ENCODE measurements at places on chromosomes 13 and 19.

GRCh38 chr13:108996430-108996829 lies 367.0 kb downstream of the MYO16 start:
- no peak for DNase-seq

GRCh38 chr19:6402058-6402457 lies 9.1 kb upstream of the GTF2F1 start:
- DNase-seq, result no peak

- DNase-seq, result no peak
Measured at GRCh38 chr19:6048348-6048747, 62.0 kb downstream of the RFX2 start.

- DNase-seq, result no peak
Measured at GRCh38 chr19:46840498-46840942, 10.1 kb downstream of the AP2S1 start.

DNA sequence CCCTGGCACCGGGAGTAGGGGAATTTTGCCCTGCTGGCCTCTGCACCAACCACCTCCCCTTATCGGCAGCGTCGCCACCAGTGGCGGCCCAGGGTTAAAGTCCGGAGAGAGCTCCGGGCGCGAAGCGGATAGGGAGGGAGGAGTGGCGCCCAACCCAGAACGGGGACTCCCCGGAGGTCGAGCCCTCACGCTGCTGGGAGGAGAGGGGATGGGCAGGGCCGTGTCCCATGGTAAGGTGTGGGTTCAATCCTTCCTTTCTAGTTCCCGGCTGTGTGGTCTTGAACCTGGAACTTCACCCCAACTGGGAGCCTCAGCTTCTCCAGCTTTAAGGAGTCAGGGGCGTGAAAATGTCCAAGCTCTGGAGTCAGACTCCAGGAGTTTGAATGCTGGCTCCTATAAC lies 23.3 kb upstream of the BCL3 start:
- no peak for DNase-seq

GRCh38 chr19:27734496-27735220 lies 1478.3 kb downstream of the UQCRFS1 start:
- DNase-seq, result no peak
